ENCODE measurements at places on chromosomes 3 and 15.

GRCh38 chr3:188108703-188109412 lies 45.1 kb upstream of the LPP start:
- DNase-seq, result no peak

DNA sequence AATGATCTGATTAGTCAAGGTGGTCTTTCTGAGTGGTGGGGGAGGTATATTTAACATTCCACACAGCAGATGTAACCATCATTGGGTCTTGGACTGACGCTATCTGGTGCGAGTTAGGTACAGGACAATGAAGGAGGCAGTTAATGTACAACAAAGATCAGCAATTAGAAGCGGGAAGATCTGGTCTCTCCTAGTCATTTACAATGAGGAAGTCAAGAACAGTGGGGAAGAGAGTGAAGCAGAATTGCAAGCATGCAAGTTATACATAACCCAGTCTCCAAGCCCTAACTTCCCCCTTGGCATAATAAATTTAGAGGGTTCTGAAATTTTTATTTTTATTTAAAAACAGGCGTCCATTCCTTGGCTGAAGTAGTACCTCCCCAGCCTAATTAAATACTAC lies 14.1 kb downstream of the GPD1L start:
- no peak for DNase-seq

- no peak for DNase-seq
These were observed 252.3 kb upstream of the CHRM5 start for GRCh38 chr15:33716025-33716424.

GRCh38 chr15:36886191-36886590 lies 214.2 kb downstream of the MEIS2 start:
- DNase-seq, result no peak

- no peak for DNase-seq
These were observed 127.0 kb downstream of the EPHB1 start for GRCh38 chr3:134922101-134922500.

GRCh38 chr3:154766765-154767503 lies 313.2 kb upstream of the MME start:
- no peak for DNase-seq

DNA sequence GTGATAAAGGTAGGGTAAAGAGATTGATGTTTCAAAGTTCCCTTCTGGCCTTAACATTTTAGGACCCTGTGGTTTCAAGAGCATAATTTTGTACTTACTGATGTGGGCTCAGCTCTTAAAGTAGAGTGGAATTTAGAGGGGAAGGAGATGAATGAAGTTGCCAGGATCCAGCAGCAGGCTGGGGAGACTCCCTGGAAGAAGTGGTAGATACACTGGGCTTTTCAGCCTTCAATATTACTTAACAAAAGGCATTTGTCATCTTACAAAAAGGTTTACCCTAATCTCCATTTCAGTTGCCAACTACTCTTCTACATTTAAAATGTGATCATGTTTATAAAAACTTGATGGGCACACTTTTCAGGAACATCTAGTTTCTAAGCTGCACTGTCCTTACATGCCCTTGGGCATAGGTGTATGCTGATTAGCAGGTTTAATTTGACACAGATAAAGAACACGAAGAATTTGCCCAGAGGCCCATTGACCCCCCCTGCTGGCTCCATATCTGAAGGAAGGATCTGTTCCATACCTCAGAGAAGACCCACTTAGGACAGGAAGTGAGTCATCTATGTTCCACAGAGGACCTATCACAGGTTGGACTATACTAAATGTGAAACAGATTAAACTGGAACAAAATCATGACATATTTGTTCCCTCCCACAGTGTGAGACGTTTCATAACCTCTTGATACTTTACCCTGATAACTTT lies 93.0 kb upstream of the LPP start:
- no peak for DNase-seq

DNA sequence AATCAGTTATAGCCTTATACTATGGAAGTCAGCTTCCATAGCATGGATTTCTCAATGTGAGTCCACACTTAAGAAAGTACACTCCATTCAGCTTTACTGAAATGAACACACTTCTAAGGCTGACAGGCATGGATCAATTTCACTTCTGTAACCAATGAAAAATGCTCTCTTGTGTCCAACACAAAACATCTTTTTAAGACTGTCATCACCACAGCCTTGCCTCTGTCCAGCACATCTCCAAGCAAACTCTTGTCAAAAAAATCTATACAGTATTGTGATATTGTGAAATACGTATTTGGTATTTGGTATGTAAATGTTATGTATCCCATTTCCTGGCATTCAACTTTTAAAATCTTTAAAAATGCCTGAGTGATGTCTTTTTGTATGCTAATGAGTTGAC lies 208.7 kb downstream of the RAP2B start:
- no peak for DNase-seq

DNA sequence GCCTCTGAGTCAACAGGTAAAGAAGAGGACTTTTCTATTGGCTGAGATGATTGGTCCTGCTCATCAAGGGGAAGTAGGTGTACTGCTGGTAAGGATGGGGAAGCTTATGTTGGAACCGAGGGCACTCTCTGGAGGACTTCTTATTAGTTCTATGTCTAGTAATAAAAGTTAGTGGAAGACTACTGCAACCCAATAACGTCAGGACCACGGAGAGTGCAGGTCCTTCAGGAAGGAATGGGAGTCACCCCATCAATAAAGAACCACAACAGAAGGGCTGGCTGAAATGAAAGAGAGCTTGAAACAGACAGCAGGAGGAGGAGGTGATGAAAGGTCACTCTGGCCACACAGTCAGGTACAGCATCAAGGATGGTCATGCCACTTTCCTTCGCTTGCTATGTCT lies 68.8 kb upstream of the PRR23E start:
- DNase-seq, result no peak

GRCh38 chr15:28974142-28974541 lies 88.4 kb downstream of the APBA2 start:
- DNase-seq, result no peak
